ENCODE measurements at places on chromosomes 1 and 21. TPM values are rescaled to one million over a fixed set of nuclear protein-coding genes. Genes with fewer than 3 reads are reported as not detected.

The WLS gene
- 29.4 TPM for polyA plus RNA-seq

The LAD1 gene
- 275 TPM for polyA plus RNA-seq

The CHAF1B gene
- 3.2 TPM for polyA plus RNA-seq

The MAP1LC3C gene
- 0.37 TPM for polyA plus RNA-seq

The ABCG1 gene
- 2.8 TPM for polyA plus RNA-seq

The ZNF593OS gene
- 0.12 TPM for polyA plus RNA-seq

All from esophagus (tissue), 2 donors.